ENCODE measurements at places on chromosomes 5 and 9. TPM values are rescaled to one million over a fixed set of nuclear protein-coding genes. Genes with fewer than 3 reads are reported as not detected.

GRCh38 chr5:53386341-53386740 lies 94.1 kb upstream of the FST start:
- no peak for DNase-seq

POLR3G gene
- total RNA-seq: 9.5 TPM

PCDHGA7 gene
- total RNA-seq: 0.25 TPM

DNA sequence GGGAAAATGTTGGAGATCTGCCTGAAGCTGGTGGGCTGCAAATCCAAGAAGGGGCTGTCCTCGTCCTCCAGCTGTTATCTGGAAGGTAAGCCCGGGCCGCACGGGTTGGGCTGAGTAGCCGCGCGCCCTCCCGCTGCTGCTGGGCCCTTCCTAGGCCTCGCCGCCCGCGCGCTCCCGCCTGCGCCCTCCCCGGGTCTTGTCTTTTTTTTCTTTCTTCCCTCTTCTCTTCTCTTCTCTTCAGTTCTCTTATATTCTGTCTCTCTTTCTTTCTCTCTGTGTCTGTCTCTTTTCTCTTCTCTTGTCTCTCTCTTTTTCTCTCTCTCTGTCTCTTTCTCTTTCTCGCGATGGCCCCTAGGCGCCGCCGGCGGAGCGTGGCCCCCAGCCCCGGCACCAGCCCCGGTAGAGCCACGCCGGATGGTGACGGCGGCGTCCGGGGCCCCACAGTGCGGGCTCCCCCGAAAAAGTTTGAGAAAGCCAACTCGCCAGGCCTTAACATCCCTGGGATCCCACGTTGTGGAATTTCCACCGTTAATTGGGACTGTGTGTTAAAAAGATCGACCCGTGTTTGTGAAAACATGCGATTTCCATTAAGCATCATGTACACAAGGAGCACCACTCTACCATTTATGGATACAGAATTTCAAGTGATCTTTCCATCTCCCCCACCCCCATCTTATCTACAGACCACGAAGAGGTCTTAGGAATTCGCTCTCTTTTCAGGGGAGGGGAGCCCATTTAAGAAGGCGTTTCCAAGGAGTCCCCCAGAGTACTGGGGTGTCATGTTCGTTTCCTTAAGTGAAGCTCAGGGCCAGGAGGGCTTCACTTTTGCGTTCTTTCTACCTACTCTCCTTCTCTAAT lies 616 bp downstream of the ABL1 start:
- no peak for DNase-seq

Data from natural killer cell treated with Interleukin-12 subunit alpha and Interleukin-12 subunit beta and Interleukin-15 and Interleukin-18, amount 100 ng/mL, for 72 hours (primary cell).